Type B pancreatic cell (in vitro differentiated cells): ENCODE measurements at places on chromosomes 3 and 15. TPM values are rescaled to one million over a fixed set of nuclear protein-coding genes. Genes with fewer than 3 reads are reported as not detected.

DNA sequence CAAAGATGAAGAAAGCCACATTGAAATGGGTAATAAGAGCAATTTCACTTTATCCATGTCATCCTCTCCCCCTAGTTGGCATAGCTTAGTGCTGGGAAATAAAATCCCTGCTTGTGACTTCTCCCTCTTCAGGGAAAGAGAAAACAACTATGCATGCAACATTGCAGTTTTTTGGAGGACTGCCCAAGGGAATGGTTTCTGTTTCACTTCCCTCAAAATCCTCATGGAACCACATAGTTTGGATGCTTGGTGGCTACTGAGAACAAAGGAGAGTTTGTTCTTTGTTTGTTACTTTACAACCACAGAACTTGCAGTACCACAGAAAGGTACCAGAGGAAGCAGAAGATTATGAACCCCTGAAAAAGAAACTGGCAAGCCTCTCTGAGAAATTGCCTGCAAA, 384.6 kb upstream of the RORA start:
- peaks cover 17% of the 10 kb centered on the region for H3K27me3 ChIP-seq
- DNase-seq = no peak
- H3K4me1 ChIP-seq = no peaks in the 10 kb centered on the region
- no peak overlapping the region for H3K4me3 ChIP-seq
- no peak overlapping the region for H3K27ac ChIP-seq

The REC114 gene
- not detected in 2 replicates for total RNA-seq

DNA sequence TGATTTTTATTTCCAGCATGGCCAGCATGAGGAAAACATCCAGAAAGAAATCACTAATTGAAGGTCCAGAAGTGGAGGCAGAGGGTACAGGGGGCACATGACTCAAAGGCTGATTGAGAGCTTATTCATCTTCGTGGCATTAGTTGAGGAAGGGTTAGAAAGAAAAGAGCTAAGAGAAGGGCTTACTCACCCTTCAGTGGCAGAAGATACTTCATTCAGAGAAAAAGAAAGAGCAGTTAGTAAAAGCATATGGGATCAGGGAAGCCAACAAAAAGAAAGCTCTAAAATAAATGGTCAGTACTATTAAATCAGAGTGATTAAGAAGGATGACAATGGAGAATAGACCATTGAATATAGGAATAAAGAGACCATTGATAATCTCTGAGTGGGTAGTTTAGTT, 25.2 kb downstream of the GAP43 start:
- peaks cover 7% of the 10 kb centered on the region for H3K4me1 ChIP-seq
- H3K27ac ChIP-seq = no peak overlapping the region
- no peaks in the 10 kb centered on the region for H3K36me3 ChIP-seq

The TKT gene
- 318 and 518 TPM in 2 replicates for total RNA-seq

DNA sequence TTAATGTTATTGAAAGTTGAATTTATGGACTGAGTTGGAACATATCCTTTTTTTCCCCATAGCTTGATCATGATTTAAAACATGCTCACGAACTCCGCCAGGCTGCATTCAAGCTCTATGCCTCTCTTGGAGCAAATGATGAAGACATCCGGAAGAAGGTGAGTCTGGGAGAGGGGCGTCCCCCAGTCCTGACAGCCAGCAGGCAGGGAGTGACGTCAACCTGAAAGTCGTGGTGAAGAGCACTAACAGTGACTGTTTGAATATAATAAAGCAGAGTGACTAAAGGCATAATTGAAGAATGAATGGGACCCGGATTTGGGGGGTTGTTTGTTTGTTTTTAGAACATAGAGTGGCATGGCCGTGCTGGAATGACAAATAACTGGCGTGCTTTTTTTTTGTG, 57.9 kb downstream of the ARMC8 start:
- H3K27me3 ChIP-seq = no peaks in the 10 kb centered on the region
- peaks cover 36% of the 10 kb centered on the region for H3K36me3 ChIP-seq
- no peak overlapping the region for H3K27ac ChIP-seq
- H3K4me3 ChIP-seq = no peak overlapping the region

The GPR62 gene
- total RNA-seq = 0.17 TPM in 1 of 2 replicates, not detected in the other

The BSN gene
- 3.9 and 4.0 TPM in 2 replicates for total RNA-seq

The C3orf22 gene
- not detected in 2 replicates for total RNA-seq

- no peak for DNase-seq
- no peaks in the 10 kb centered on the region for H3K36me3 ChIP-seq
- no peaks in the 10 kb centered on the region for H3K27me3 ChIP-seq
- no peaks in the 10 kb centered on the region for H3K4me1 ChIP-seq
Observed at GRCh38 chr3:143269741-143270140, 150.2 kb downstream of the CHST2 start.

The EMC7 gene
- total RNA-seq = 47.5 and 54.5 TPM in 2 replicates

The MIX23 gene
- total RNA-seq = 39.8 and 44.9 TPM in 2 replicates

GRCh38 chr3:33798113-33798417, 365 bp upstream of the PDCD6IP start:
- peaks cover 14% of the 10 kb centered on the region for H3K36me3 ChIP-seq
- H3K4me3 ChIP-seq = peak overlapping the region; percentile 99
- H3K27ac ChIP-seq = peak overlapping the region; percentile 94
- H3K4me1 ChIP-seq = peaks cover 35% of the 10 kb centered on the region
- H3K27me3 ChIP-seq = peaks cover 2% of the 10 kb centered on the region

The TAGLN3 gene
- 4.8 and 14.8 TPM in 2 replicates for total RNA-seq

DNA sequence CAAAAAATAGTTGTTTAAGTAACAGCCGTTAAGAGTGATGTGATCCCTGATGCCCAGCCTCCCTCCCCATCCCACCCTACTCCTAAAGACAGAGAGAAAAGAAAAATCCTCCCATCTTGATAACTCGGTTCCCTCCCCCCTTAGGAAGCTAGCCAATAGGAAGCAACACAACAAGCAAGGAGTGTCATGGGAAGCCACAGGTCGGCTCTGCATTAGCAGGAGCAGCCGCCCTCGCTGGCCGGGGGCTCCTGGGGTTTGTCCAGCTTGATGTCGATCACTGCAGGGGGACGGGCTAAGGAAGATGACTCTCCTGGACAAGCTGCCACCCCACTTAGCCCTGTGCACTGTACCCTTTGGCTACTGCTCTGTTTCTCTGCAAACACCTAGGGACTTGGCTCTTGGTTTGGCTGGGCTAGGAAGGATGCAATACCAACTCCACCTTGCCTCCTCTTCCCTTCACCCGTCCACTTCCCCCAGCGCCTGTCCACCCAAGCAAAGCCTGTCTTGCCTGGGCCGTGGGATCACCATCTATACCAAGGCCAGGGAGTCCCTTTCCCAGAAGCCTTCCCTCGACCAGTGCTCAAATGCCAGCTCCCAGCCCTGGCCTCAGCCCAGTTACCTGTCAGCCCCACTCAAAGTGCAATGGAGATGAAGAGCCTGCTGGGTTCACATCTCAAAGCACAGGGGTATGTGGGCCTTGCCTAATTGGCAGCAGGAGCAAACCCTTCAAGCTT, 23.1 kb downstream of the SRPRB start:
- no peaks in the 10 kb centered on the region for H3K4me1 ChIP-seq
- no peak overlapping the region for H3K4me3 ChIP-seq
- no peak for DNase-seq
- H3K36me3 ChIP-seq = peaks cover 18% of the 10 kb centered on the region
- H3K27me3 ChIP-seq = no peaks in the 10 kb centered on the region
- no peak overlapping the region for H3K27ac ChIP-seq

GRCh38 chr15:20345401-20345958, 196.1 kb downstream of the GOLGA6L6 start:
- no peak overlapping the region for H3K4me3 ChIP-seq
- H3K27me3 ChIP-seq = no peaks in the 10 kb centered on the region
- no peaks in the 10 kb centered on the region for H3K36me3 ChIP-seq
- peak; percentile 79 for DNase-seq
- no peak overlapping the region for H3K27ac ChIP-seq
- no peaks in the 10 kb centered on the region for H3K4me1 ChIP-seq

The OCA2 gene
- total RNA-seq = 1.4 and 2.8 TPM in 2 replicates

The ZBTB20 gene
- total RNA-seq = 7.6 and 14.4 TPM in 2 replicates

- no peak for DNase-seq
- H3K27ac ChIP-seq = peak overlapping the region; percentile 78
- H3K27me3 ChIP-seq = no peaks in the 10 kb centered on the region
- H3K4me3 ChIP-seq = peak overlapping the region; percentile 65
Observed at GRCh38 chr3:58025837-58026569, 17.8 kb downstream of the FLNB start.

- no peak overlapping the region for H3K27ac ChIP-seq
- H3K27me3 ChIP-seq = no peaks in the 10 kb centered on the region
- H3K4me3 ChIP-seq = no peak overlapping the region
- no peaks in the 10 kb centered on the region for H3K36me3 ChIP-seq
- no peak for DNase-seq
- peaks cover 22% of the 10 kb centered on the region for H3K4me1 ChIP-seq
Observed at GRCh38 chr3:191336833-191337232, 6.5 kb upstream of the UTS2B start.

The SUSD5 gene
- total RNA-seq = 0.64 and 3.3 TPM in 2 replicates

DNA sequence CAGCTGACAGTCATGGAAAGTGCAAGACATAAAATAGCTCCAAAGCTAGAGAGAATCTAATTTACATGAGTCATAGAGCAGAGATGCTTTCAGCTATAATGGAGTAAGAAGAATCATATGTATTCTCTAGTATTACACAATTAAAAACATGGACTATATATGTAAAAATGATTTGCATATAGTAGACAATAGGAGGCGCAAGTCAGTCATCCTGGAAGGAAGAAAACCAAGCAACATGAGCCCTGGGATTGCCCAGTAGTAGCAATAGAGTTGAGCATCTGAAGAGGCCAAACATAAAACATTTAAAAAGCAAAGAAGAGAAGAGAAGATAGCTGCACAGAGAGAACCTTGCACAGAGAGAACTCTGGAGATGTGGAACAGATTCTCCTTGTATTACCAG, 455.0 kb downstream of the EPHA3 start:
- H3K27ac ChIP-seq = no peak overlapping the region
- no peak for DNase-seq
- no peaks in the 10 kb centered on the region for H3K36me3 ChIP-seq
- no peak overlapping the region for H3K4me3 ChIP-seq
- H3K27me3 ChIP-seq = no peaks in the 10 kb centered on the region
- no peaks in the 10 kb centered on the region for H3K4me1 ChIP-seq

DNA sequence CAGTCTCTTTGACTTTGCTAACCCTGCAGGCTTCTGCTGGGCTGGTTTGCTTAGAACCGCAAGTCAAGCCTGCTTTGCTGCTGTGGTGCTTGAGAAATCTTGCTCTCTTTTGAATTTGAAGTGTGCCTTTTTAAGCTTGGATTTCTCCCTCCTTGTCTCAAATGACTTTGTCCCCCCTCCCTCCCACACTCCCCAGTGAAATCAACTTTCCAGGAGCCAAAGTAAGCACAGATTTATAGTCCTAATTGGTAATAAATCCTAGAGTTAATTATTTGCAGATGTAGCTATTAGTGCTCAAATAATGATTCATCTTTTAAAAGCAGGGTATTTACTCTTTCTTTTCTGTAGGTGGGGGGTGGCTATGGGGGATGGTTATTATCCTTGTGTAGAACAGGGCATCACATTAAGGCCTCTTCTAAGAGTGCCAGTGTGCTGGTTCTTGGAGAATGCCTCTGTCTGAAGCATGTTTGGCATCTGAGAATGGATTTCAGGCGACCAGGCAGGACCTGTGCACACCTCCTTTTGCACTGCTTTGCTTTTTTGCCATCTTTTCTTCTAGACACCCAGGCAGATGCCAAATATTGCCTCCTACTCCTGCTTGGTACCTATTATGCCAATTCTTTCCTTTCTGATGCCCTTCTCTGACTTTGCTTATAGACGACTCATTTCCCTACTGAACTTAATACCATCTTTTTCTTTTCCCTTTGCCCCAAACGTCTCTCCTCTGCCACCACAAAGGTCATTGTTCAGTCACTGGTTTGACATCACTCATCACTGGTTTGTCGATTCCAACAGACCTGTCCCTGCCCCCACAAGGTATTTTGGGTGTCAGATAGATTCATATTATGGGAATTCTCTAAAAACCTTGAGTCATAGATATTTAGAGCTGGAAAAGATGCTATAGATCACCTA, 50.7 kb downstream of the CLDN11 start:
- H3K4me3 ChIP-seq = peak overlapping the region; percentile 42
- no peaks in the 10 kb centered on the region for H3K27me3 ChIP-seq
- DNase-seq = no peak
- peak overlapping the region; percentile 57 for H3K27ac ChIP-seq

GRCh38 chr3:133853925-133854227, 41.8 kb downstream of the RAB6B start:
- H3K27me3 ChIP-seq = no peaks in the 10 kb centered on the region
- no peak overlapping the region for H3K27ac ChIP-seq
- no peaks in the 10 kb centered on the region for H3K4me1 ChIP-seq

The NAALADL2 gene
- total RNA-seq = 5.8 and 9.9 TPM in 2 replicates

GRCh38 chr3:139301183-139301582, 42.6 kb upstream of the MRPS22 start:
- H3K27me3 ChIP-seq = peaks cover 11% of the 10 kb centered on the region
- H3K27ac ChIP-seq = no peak overlapping the region
- H3K4me3 ChIP-seq = no peak overlapping the region
- no peak for DNase-seq
- H3K4me1 ChIP-seq = no peaks in the 10 kb centered on the region
- no peaks in the 10 kb centered on the region for H3K36me3 ChIP-seq

- H3K27me3 ChIP-seq = no peaks in the 10 kb centered on the region
- peaks cover 4% of the 10 kb centered on the region for H3K4me1 ChIP-seq
- H3K27ac ChIP-seq = no peak overlapping the region
- H3K36me3 ChIP-seq = peaks cover 25% of the 10 kb centered on the region
- DNase-seq = no peak
Observed at GRCh38 chr3:107756649-107757048, 233.9 kb downstream of the BBX start.

The NMNAT3 gene
- total RNA-seq = 7.1 and 9.1 TPM in 2 replicates

The WDR93 gene
- total RNA-seq = 0.29 and 1.5 TPM in 2 replicates

The CD80 gene
- 0.10 TPM in 1 of 2 replicates, not detected in the other for total RNA-seq

DNA sequence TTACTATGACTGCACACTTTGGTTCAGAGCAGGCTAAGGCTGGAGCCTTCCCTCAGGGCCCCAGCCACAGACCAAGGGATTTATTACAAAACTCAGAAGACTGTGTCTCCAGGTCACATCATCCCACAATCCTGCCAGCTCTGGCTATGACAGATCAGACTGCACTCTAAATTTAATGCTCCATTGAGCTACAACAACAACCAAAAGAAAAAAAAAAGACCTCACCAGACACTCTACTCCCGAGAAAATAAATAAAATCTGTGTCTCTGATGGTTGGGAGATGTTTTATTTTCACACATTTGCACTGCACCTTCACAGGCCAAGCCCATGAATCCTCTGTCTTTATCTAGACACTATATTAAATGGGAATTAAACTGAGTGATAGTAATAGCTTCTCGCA, 50.8 kb upstream of the CTNNB1 start:
- no peak for DNase-seq
- no peak overlapping the region for H3K27ac ChIP-seq
- no peaks in the 10 kb centered on the region for H3K27me3 ChIP-seq
- peaks cover 13% of the 10 kb centered on the region for H3K4me1 ChIP-seq
- no peaks in the 10 kb centered on the region for H3K36me3 ChIP-seq

The ADAMTS9 gene
- 13.6 and 34.9 TPM in 2 replicates for total RNA-seq

The RASGRF1 gene
- total RNA-seq = 0.41 and 1.5 TPM in 2 replicates
